ENCODE measurements at places on chromosomes 5 and 9. TPM values are rescaled to one million over a fixed set of nuclear protein-coding genes. Genes with fewer than 3 reads are reported as not detected.

- DNase-seq, result no peak
- no peaks in the 10 kb centered on the region for H3K36me3 ChIP-seq
- no peaks in the 10 kb centered on the region for H3K27me3 ChIP-seq
- no peaks in the 10 kb centered on the region for H3K4me1 ChIP-seq
Observed at GRCh38 chr9:98986866-98987651, 43.4 kb downstream of the COL15A1 start.

GRCh38 chr5:5017827-5018577 is 122.1 kb upstream of the ADAMTS16 start:
- no peak overlapping the region for H3K4me3 ChIP-seq
- DNase-seq, result no peak
- H3K4me1 ChIP-seq, result no peaks in the 10 kb centered on the region
- H3K27me3 ChIP-seq, result no peaks in the 10 kb centered on the region
- no peaks in the 10 kb centered on the region for H3K36me3 ChIP-seq

- H3K4me1 ChIP-seq, result no peaks in the 10 kb centered on the region
- DNase-seq, result no peak
- no peak overlapping the region for H3K4me3 ChIP-seq
- H3K27me3 ChIP-seq, result peaks cover 7% of the 10 kb centered on the region
- H3K27ac ChIP-seq, result no peak overlapping the region
Observed at GRCh38 chr5:74948031-74948546, 81.9 kb upstream of the FAM169A start.

- H3K27me3 ChIP-seq, result peaks cover 28% of the 10 kb centered on the region
- no peaks in the 10 kb centered on the region for H3K36me3 ChIP-seq
- H3K27ac ChIP-seq, result no peak overlapping the region
- no peak for DNase-seq
Observed at GRCh38 chr9:88197781-88198340, 59.6 kb upstream of the SPATA31C2 start.

ROPN1L gene
- polyA plus RNA-seq, result 9.1 TPM

DNLZ gene
- 58.4 TPM for polyA plus RNA-seq

BARHL1 gene
- not detected for polyA plus RNA-seq

DCTN3 gene
- 201 TPM for polyA plus RNA-seq

Measured in immature natural killer cell (primary cell).